ENCODE measurements at places on chromosomes 5 and 9. TPM values are rescaled to one million over a fixed set of nuclear protein-coding genes. Genes with fewer than 3 reads are reported as not detected.

- H3K4me1 ChIP-seq = no peaks in the 10 kb centered on the region
- H3K36me3 ChIP-seq = no peaks in the 10 kb centered on the region
- H3K4me3 ChIP-seq = no peak overlapping the region
- peaks cover 2% of the 10 kb centered on the region for H3K27me3 ChIP-seq
- DNase-seq = peak; percentile 38
Measured at GRCh38 chr5:34488984-34489383, 167.1 kb upstream of the RAI14 start.

- H3K27me3 ChIP-seq = no peaks in the 10 kb centered on the region
- no peak overlapping the region for H3K4me3 ChIP-seq
- no peak overlapping the region for H3K27ac ChIP-seq
- no peaks in the 10 kb centered on the region for H3K4me1 ChIP-seq
Measured at GRCh38 chr9:115913696-115914095, 239.9 kb upstream of the PAPPA start.

GRCh38 chr5:130743092-130743491 lies 422.0 kb downstream of the HINT1 start:
- no peak for DNase-seq
- H3K4me1 ChIP-seq = no peaks in the 10 kb centered on the region
- no peaks in the 10 kb centered on the region for H3K27me3 ChIP-seq
- H3K27ac ChIP-seq = no peak overlapping the region

GRCh38 chr5:96625365-96625764 lies 36.8 kb upstream of the CAST start:
- no peak overlapping the region for H3K27ac ChIP-seq
- no peaks in the 10 kb centered on the region for H3K4me1 ChIP-seq
- H3K27me3 ChIP-seq = peaks cover 9% of the 10 kb centered on the region

GRCh38 chr9:18317896-18318295 lies 156.1 kb upstream of the ADAMTSL1 start:
- no peaks in the 10 kb centered on the region for H3K27me3 ChIP-seq
- H3K4me1 ChIP-seq = no peaks in the 10 kb centered on the region
- DNase-seq = no peak

GRCh38 chr5:171419688-171420430 lies 412 bp downstream of the FGF18 start:
- H3K4me3 ChIP-seq = no peak overlapping the region
- H3K27me3 ChIP-seq = no peaks in the 10 kb centered on the region
- H3K27ac ChIP-seq = no peak overlapping the region

DNA sequence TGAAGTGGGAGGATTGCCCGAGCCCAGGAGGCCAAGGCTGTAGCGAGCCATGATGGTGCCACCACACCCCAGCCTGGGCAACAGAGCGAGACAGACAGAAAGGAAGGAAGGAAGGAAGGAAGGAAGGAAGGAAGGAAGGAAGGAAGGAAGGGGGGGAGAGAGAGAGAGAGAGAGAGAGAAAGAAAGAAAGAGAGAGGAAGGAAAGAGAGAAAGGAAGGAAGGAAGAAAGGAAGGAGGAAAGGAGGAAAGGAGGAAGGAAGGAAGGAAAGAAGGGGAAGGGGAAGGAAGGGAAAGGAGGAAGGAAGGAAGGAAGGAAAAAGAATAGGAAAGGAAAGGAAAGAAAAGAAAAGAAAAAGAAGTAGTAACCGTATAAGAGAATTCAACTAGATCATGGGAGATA lies 20.8 kb upstream of the LHFPL2 start:
- DNase-seq = no peak
- no peak overlapping the region for H3K4me3 ChIP-seq
- H3K27me3 ChIP-seq = no peaks in the 10 kb centered on the region
- no peak overlapping the region for H3K27ac ChIP-seq
- H3K4me1 ChIP-seq = peaks cover 22% of the 10 kb centered on the region

DNA sequence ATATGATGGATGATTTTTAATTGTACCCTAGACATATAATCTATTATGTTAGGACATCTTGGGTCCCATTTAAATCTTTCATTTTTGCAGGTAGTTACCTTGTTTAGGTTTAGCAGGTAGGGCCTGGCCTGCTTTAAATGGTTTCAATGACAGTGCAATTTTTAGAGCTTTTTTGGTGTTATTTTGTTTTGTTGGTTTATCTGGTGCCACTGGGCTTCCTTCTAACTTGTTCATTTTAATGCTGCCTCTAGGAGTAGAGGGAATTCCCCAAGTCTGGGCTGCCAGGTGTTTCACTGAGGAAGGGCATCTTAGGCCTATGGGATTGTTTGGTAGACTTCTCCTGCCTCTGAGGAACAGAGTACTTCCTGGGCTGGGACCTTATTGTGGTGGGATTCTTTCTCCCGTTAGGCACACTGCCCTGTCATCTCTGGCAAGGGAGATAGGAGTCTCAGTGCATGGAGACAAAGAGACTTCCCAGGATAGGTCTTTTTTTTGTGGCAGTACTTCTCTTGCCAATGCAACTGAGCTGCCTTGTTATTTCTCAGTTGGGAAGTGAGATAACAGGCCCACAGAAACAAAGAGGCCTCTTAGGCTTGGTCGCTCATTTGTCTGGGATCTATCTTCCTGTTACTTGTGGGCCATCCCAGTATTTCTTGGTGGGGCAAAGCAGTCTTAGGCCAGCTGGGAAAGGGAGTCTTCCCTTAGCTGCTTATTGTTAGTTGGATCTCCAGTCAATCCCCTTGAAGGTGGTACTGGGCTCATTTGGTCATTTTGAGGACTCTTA lies 282.9 kb downstream of the FER start:
- H3K27ac ChIP-seq = peak overlapping the region; percentile 42
- H3K4me3 ChIP-seq = no peak overlapping the region
- no peaks in the 10 kb centered on the region for H3K27me3 ChIP-seq
- H3K36me3 ChIP-seq = no peaks in the 10 kb centered on the region
- peaks cover 11% of the 10 kb centered on the region for H3K4me1 ChIP-seq

DNA sequence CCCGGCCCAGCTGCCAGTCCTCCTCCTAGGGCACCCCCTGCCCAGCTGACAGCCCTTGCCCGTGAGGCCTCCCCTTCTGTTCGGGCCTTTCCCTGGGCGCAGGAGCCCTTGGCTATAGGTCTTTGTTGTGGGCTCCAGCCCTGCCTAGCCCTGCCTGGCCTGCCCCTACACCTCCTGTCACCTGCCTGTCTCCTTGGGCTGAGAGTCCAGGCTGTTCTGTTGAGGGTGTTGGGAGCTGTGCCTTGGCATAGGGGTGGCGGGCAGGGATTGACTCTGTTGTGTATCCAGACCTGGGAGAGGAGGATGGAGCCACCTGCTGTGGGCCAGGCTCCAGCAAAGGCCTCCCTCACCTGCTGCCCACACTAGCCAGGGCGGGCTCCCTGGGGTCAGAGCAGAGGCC lies 11.6 kb downstream of the FCN2 start:
- no peak overlapping the region for H3K27ac ChIP-seq
- no peaks in the 10 kb centered on the region for H3K36me3 ChIP-seq
- no peaks in the 10 kb centered on the region for H3K4me1 ChIP-seq

TRPM3 gene
- total RNA-seq = not detected

FABP6 gene
- not detected for total RNA-seq

ECM2 gene
- not detected for total RNA-seq

ITK gene
- 0.81 TPM for total RNA-seq
